ENCODE measurements at places on chromosomes 1 and 21.
A peak's percentile ranks its signal among the peaks of the same experiment; 100 is the strongest.

GRCh38 chr1:231828182-231828920, 201.8 kb downstream of the DISC1 start:
- no peak for DNase-seq

GRCh38 chr1:214318356-214318755, 37.4 kb downstream of the SMYD2 start:
- no peak for DNase-seq

- DNase-seq: peak; percentile 65
Measured at GRCh38 chr21:15809818-15810217, 80.0 kb downstream of the USP25 start.

DNA sequence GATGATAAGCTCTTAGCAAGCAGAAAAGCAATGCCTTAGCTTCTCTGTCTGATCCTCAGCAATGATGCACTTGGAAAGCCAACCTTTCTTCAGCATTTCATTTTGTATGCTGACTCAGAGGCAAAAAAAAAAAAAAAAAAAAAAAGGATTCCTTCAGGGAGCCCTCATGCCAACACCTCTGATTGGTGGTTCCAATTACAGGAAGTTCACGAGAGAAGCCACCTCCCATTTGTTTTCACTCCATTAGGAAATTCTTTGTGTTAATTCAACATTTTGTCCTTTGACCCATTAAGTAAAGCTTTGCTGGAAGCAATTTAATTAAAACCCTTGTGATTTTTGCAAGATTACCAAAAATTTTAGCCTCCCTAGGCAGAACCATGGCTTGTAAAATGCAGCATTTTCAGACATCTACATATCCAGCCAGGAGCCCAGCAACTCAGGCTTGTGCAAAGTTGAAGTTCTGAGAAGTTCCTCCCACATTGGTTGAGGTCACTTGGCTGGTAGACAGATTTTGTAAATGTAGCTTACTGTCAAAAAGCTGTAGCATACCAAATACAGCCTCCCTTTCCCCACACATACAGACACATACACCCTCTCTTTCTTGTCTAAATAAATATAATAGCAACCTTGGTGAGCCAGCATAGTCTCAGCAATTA, 27.1 kb upstream of the VTCN1 start:
- DNase-seq: no peak

DNA sequence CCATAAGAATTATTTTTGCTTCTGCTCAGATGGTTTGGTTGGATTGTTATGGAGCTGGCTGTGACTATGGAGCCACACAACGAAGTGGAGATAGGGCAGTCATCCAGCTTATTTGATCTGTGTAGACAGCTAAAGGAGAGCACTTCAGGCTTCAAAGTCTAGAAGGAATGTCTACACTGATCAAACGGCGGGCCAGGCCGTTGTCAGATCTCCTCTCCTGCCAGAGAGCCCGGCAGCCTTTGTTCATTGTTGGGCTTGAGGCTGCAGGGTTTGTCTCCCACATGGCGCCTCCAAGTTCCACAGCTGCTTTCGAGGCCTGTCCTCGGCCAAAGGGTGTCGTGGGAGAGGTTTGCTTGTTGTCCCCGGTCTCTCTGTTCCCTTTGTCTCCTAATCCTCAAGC, 2.8 kb upstream of the STMN1 start:
- no peak for DNase-seq

DNA sequence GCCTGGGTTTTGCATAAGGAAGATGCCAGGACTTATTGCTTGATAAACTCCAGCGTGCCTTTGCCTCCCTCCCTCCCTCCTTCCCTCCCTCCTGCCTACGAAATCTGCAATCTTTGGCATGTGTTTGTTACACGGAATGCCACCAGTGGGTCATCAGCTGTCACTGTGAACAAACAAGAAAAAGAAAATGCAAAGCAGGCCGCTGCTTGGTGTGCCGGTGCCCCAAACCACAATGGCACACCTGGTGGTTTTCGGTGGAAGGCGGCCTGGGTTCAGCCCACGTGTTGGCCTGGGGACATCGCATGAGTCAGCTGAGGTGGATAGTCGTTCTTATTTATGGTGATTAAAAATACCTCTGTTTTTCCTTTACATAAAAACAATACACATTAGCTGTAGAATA, 16.3 kb upstream of the IFNLR1 start:
- DNase-seq: no peak

DNA sequence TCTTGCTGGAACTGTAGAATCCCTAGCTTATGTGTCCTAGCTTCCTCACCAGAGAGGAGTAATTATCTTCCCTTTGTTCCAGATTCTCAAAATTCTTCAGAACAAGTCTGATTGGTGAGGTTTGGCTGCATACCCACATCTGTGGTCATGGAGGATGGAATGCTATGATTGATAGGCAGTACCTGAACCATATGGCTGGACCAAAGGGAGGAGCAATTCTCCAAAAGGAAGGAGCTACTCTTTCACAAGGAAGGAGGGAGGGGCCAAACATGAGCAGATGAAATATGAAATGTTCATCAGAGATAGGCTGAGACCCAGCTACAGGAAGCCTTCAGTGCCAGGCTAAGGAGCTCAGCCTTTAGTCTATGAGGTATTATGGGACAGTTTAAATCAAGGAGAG, 5.0 kb upstream of the RNF19B start:
- DNase-seq: no peak

GRCh38 chr1:91579658-91580228, 79.1 kb downstream of the CDC7 start:
- no peak for DNase-seq

DNA sequence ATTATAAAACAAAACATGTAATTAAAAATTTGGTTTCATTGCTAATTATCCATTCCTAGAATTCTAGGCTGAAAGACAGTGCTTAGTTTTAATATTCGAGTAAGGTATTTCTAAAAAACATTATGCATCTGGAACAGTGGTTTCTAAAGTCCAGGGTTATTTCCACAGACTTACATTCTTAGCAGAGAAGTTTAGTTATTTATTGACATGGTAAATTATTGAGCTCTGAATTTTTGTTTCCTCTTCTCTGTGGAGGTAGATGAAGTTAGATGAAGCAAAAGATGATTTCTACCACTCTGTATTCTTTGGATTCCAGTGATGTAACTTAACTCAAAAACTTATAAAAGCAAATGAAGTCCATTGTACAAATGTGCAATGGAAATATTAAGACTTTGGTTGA, 709.4 kb downstream of the MRPL39 start:
- no peak for DNase-seq

- DNase-seq: no peak
Measured at GRCh38 chr1:24875991-24876506, 54.0 kb downstream of the RUNX3 start.

- DNase-seq: peak; percentile 50
Measured at GRCh38 chr1:9129266-9130041, 552 bp upstream of the GPR157 start.

DNA sequence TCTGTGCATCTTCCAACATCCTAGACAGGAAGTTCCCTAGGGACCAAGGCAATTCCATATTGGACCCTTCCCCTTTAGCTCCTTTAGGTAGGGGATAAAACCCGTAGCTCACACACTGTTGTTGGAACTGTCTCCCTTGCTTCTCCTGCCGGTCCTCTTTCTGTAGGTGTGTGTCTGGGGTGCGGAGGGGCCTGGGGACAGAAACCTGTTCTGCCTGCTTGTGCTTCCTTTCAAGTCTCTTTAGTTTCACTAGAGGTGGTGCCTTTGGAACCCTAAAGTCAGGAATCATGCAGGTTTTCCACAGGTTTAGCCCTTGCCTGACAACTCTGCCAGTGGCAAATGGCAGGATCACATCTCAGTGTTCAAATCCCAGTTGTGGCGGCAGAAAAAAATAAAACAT, 74.6 kb upstream of the PTGFRN start:
- peak; percentile 56 for DNase-seq

DNA sequence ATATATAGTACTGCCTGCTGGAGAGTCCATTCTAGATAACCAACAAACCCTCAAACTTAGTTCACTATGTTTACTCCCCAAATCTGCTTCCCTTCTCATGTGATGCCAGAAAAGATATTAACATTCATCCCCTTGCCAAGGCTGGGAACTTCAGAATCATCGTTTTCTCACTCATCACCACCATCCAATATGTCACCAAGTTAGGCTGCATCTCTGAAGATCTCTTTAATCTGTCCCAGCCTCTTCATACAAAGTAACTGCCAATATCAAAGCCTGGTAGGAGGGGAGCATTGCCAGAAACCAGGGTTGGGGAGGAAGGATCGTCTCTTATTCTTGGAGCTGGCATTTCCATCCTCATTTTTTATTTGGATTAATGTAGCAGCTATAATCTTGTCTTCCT, 71.6 kb downstream of the XCL2 start:
- DNase-seq: no peak

- no peak for DNase-seq
Measured at GRCh38 chr1:9253004-9253403, 18.4 kb downstream of the H6PD start.

DNA sequence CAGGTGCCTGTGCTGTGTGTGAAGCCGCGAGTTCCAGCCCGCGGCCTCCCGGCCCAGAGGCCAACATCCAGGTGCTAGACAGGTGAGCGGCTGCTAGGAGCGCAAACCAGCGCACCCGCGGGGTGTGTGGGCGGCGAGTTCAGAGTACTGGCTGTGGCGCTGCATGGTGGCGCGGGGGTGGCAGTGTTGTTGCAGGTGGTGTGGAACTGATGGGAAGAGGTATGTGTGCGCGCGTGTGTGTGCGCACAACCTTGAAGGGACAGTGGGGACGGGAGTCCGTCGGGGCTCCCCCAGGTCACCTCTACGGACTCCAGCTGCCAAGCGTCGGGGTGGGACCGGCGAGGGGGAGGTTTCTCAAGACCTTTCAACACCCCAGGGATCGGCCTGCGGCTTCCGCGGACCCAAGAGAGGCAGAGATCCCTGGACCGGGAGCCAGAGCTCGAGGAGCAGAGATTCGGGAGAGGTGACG, 433 bp upstream of the DMBX1 start:
- DNase-seq: no peak

GRCh38 chr21:31268090-31268489, 76.0 kb downstream of the TIAM1 start:
- DNase-seq: no peak

DNA sequence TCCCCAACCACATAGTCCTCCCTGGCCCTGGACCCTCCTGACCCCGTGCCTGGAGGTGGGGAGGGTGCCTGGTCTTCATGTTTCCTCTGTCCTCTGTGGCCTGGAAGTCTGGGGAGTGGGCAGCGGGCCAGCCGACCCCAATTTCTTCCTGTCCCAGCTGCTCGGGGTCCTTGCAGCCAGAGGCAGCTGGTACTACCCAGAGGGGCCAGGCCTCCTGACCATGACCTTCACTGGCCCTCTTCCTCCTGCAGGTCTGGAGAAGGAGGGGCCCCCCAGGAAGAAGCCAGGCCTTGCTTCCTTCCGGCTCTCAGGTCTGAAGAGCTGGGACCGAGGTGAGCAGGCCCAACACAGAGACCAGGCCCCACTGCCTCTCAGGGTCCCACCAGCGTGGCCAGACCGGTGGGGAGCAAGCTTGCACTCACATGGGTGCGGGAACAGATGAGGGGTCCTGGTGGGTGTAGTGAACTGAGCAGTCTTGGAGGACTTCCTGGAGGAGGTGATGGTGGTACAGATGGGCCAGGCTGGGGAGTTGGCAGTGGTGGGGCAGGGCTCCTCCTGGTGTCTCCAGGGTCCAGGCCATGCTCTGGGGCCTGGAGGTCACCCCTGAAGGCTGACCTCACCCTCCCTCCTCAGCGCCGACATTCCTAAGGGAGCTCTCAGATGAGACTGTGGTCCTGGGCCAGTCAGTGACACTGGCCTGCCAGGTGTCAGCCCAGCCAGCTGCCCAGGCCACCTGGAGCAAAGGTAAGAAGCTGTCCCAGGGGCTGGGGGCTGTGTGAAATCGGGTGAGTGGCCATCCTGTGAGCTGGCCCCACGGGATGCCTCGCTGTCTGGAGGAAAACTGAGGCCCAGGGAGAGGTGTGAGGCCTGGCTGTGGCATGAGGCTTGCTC, 32.7 kb downstream of the TRIM11 start:
- no peak for DNase-seq

- DNase-seq: no peak
Measured at GRCh38 chr1:190699165-190699564, 221.5 kb upstream of the BRINP3 start.

- DNase-seq: no peak
Measured at GRCh38 chr1:36217670-36218069, 6.6 kb upstream of the THRAP3 start.

DNA sequence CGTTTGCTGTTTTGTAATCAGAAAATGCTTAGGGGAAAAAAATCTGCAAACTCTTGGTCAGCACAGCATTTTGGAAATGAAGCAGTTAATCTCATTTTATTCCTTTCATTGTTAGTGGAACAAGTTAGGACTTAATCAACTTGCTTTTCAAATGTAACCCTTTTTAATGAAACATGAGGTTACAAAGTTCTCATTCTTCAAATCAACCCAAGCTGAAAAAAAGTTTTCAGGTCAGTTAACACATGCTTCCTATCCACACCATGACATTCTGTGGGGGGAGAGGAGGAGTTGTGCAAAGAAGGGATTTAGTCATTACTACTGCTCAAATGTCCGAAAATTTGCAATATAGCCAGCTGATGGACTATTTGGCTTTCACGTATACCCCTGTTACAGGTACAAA, 283.2 kb upstream of the LYPLAL1 start:
- DNase-seq: no peak

DNA sequence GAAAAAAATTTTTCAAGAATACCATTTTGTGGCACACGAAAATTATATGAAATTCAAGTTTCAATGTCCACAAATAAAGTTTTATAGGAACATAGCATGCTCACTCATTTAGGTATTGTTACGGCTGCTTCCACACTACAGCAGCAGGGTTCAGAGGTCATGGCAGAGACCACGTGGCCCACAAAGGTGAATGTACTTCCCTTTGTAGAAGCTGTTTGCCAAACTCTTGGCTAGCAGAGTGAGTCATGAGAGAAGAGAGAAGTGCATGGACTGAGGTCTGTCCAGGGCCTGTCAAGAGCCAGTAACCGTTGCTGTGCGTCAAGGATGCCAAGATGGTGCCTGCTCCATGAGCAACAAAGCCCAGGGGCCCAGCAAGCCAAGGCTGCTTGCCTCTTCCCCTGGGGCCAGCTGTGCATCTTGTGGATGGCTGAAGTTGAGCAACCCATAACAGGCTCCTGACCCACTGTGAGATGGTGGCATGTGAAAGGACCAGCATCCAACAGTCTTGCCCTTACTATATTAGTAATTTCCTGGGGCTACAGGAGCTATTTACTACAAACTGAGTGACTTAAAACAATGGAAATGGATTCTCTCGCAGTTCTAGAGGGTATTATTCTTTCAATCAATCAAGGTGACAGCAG, 64.8 kb upstream of the ATP5PO start:
- DNase-seq: no peak

DNA sequence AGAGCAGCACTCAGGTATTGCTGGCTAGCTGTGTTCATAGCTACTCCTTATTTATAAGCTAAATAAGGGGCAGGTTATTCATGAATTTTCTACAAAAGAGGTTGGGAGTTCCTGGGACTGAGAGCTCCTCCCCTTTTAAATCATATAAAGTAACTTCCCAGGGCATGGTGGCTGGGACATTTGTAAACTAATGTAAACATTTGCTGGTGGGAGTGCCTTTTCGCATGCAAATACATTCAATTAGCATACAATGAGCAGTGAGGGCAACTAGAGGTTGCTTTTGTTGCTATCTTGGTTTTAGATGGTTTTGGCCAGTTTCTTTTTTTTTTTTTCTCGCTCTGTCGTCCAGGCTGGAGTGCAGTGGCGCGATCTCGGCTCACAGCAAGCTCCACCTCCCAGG, 43.4 kb downstream of the GNPAT start:
- DNase-seq: no peak

GRCh38 chr1:162094271-162094670, 24.8 kb downstream of the NOS1AP start:
- DNase-seq: no peak

All from NCI-H2171 (cell line).